ENCODE measurements at places on chromosomes 1 and 21. TPM values are rescaled to one million over a fixed set of nuclear protein-coding genes. Genes with fewer than 3 reads are reported as not detected.

GRCh38 chr1:200022239-200022804 is 5.2 kb upstream of the NR5A2 start:
- DNase-seq: peak; percentile 14

DNA sequence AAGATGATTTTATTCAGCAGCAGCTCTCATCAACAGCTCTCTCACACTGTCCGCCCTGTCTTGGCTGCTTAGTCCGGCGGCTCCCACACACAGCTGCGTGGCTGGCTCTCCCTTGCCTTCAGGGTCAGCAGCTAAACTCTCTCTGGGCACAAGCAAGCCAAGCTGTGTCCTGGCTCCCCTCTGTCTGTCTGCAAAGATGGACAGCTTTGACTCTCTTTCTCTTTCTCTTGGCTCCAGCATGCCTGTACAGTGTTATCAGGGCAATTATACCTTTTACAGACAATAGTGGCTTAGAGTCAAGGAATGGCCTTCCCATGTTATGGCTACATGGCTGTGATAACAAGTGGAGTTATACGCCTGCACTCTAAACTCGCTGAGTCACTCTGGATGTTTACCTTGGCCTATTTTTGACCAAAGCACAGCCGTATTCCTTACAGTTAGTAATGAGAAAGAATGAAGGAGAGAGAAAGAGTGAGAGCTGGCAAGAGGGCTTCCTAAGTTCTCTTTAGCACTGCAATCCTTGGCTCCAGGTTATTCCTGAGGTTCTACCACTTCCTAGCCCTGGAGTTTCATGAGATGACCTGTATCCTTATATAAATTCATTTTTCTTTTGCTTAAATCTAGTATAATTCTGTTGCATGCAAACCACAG is 59.9 kb upstream of the ZSWIM5 start:
- no peak for DNase-seq

DNA sequence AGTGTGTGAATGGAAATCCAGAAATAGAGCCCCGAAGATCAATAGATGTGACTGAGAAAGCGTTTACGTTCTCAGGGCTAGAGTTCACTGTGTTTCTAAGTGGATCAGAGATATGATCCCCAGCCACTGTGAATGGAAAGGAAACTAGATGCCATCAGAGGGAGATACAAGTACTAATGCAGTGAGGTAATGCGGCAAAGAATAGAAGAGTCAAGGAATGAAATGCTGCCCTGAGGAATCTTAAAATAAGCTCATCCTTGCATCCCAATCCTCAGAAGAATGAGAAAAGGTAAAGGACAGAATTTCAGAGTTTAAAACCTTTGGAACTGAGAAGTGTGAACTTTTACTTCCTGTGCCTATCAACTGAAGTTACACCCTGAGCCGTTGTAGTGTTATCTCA is 165.5 kb upstream of the ESRRG start:
- DNase-seq: no peak

DNA sequence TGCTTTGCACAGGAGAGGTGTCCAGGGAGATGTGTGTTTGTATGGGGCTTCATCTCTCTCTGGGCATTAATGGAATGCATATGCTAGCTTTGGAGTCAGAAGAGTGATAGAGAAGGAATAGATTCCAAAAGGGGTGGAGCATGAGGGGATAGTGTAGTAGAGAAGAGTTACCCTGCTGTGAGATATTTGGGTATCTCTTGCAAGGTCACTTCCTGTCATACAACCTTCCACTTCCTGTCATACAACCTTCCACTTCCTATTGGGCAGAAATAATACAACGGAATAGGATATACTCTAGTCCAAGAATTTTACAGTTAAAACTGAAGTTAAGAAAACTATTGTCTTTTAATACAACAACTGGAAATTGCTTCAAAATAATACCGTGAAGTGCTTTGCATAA is 351.8 kb upstream of the FMN2 start:
- DNase-seq: no peak

DNA sequence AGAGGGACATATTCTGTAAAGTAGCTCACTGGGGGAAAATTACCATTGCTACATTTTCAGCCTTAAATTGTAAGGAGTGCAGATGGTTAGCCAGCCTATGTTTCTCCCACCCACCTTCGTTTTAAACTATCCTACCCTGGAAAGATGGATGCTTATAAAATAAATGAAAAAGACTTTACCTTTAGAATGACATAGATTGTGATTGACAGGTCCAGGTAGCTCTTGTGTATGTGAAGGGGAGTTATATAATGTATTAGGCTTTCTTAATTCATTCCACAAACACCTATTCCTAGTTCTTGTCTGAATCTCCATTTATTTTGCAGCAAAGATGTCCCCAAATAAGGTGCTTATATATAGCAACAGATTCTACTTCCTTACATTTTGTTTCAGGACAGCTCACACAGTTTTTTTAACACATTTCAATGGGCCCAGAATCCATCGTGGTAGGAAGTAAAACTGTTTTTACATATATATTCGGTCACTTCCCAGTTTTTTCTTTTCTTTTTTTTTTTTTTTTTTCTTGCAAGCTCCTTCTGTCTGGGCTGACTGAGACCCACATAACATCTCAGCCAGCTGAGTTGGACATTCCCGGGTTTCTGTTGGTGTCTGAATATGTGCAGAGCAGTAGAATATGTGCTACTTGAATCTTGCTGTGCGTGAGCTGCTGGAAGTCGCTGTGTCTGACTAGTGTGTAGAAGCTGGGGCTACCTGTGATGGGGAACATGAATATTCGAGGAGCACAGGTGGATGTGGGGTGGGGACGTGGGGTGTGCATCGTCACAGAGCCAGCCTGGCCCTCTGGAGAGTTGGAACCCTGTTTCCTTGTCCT is 27.8 kb downstream of the UCK2 start:
- no peak for DNase-seq

DNA sequence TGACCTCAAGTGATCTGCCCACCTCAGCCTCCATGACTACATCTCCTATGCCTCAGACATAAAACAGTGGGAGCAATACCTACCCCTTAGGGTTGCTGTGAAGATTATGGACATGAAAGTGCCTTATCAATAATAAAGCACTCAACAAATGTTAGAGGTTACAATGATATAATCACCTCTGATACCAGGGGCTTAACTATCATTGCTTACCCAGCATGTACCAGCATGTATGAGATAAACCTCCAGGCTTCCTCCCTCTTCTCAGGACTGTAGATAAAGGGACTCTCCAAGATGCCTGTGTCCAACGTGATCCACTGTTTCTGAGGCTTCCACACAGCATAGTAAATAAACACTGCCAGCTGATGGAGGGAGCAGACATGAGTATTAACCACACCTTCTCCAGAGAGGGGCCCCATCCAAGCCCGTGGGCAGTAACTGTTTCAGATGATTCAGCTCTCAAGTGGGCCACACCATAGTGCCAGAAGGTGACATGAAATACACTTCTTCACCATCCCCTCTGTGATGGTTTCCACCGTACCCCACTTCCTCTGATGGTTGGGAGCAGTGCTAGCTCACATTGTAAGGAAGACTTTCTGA is 26.2 kb downstream of the RHBDL2 start:
- no peak for DNase-seq

- no peak for DNase-seq
Observed at GRCh38 chr1:76230842-76231281, 156.3 kb downstream of the ST6GALNAC3 start.

DNA sequence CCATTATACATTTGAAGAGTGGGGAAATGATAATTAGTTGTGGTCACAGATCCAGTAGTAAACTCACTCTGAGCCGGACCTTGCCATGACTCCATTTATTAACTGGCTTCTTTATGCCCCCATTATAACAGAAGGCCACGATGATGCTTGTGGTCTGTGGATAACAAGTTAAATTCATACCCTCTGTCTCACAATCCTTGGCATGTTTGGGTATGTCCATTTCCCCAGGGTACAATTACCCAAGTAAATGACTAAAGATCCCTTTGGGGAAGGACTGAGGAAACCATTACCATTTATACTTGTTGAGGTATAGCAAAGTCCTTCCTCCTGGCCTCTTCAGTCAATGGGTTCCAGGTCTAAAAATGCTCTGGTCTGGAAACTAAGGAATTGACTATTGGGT is 7.3 kb upstream of the USP1 start:
- DNase-seq: no peak

- DNase-seq: no peak
Observed at GRCh38 chr1:110875216-110875731, 2.3 kb downstream of the CD53 start.

GRCh38 chr1:38680801-38681510 is 178.6 kb downstream of the RRAGC start:
- peak; percentile 55 for DNase-seq

DNA sequence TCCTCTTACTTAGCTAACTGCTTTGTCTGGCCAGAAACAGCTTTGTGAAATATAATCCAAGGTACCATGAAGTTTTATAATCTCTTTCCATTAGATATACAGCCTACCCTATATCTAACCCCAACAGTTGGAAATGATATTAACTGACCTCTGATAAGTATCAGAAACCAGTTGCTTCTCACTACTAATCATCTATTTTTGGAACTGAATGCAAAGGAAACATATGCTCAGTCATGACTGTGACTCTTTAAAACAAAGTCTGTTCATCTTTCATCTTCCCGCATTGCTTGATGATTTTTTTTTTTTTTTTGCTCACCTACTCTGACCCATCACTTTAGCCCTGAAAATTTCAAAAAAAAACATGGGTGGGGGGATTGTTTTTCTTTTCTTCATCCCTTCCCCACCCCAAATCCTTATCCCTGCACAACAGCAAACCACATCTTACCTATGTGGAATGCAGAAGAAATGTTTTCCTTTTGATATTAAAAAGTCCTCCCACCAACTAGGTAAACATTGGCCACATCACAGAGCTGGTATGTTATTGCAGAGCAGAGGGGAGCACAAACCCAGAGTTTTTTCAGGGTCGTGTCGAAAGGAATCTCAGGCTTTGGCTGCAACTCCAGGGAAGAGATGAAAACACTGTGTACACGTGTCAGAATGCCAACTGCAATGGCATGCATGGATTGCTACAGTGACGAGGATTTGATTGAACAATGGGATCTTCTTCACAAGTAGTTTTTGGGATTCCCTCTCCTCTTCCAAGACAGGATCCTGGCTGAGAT is 137.3 kb downstream of the SLC30A10 start:
- DNase-seq: peak; percentile 57

GRCh38 chr21:43939443-43940328 is 72.4 kb upstream of the TRAPPC10 start:
- no peak for DNase-seq

- DNase-seq: no peak
Observed at GRCh38 chr1:171784784-171785183, 3.3 kb downstream of the METTL13 start.

DNA sequence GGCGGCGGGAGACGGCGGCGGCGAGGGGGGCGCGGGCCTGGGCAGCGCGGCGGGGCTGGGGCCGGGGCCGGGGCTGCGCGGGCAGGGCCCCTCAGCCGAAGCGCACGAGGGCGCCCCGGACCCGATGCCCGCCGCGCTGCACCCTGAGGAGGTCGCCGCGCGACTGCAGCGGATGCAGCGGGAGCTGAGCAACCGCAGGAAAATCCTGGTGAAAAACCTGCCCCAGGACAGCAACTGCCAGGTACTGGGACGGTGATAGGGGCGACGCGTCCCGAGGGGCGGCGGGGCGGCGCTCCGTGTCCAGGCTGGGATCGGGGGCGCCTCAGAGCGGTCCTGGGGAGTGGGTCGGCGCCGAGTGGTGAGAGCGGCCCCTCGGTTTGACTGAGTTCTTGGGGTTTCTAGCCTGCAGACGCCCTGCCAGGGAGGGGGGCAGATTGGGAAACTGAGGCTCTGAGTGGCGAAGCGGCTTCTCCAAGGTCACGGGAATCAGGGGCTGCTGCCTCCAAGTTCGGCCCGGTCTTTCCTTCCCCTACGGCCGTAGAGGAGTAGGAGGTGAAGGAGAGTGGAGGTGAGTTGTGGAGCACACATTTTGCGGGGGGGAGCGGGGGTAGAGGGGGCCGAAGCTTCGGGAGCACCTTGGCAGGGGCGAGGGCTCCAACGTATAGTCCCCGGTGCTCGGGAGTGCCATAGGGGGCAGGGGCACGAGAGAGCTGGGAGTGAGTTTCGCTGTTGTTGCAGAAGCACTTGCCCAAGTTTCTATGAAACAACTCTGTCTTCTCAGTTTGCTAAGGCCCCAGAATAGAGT is 508 bp downstream of the RAVER2 start:
- no peak for DNase-seq

- DNase-seq: no peak
Observed at GRCh38 chr1:208162903-208163302, 81.3 kb downstream of the PLXNA2 start.

GRCh38 chr1:232610192-232610901 is 19.6 kb downstream of the SIPA1L2 start:
- DNase-seq: no peak

- no peak for DNase-seq
Observed at GRCh38 chr1:62870148-62870547, 86.2 kb downstream of the ATG4C start.

DNA sequence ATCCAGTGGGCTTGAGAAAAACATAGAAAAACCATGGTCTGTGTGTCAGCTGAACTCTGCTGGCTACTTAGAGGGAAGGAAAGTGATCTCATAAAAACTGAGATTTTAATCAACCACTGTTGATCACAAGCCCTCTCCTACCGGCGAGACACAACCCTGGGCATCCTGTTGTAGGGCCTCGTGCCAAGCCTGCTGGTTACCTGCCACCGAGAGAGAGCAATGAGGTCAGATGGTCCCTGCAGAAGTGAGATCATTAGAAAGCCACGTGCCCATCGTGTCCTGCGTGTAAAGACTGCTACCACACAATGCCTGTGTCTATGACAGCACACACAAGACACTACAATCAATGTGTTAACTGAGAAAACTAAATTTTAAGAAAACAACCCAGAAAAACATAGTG is 41.7 kb upstream of the GPR153 start:
- DNase-seq: no peak

GRCh38 chr1:1318777-1319645 is 5.4 kb downstream of the INTS11 start:
- DNase-seq: no peak

Gene C1orf94
- not detected for total RNA-seq

Gene GRIK1
- 0.19 TPM for total RNA-seq

Gene GREM2
- 3.1 TPM for total RNA-seq

Gene ENAH
- 198 TPM for total RNA-seq

Gene TMEM125
- 0.40 TPM for total RNA-seq

Gene ANGPTL3
- not detected for total RNA-seq

Gene TAL1
- 4.3 TPM for total RNA-seq
